ENCODE measurements at places on chromosomes 2 and 18.
A peak's percentile ranks its signal among the peaks of the same experiment; 100 is the strongest.

DNA sequence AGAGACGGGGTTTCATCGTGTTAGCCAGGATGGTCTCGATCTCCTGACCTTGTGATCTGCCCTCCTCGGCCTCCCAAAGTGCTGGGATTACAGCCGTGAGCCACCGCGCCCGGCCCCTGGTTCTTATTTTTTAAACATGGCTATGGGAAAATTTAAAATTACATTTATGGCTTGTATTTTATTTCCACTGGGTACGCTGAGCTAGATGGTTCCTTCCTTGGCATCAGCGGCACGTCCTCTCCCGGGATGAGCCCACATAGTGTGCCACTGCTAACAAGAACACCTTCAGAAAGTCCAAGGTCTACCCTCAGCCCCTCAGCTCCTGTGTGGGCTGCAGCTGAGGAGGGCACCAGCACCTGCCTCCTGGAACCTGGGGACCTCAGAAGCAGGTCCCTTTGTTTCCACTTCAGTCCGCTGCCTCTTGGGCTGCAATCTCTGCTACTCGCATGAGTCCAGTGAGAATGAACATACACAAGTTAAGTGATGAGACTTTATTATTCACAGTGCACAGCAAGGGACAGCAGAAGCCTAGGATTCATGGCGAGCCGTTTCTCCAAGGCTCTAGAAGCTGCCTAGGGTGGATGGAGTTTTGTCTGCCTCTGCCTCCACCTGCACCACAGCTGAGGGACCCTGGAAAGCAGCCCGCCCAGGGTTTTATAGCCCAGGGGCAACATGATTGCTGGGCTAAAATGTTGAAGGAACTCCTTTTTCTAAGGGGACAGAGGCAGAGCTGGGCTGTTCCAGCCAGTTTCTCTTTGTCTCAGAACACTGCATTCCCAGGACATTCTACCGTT is 107.5 kb upstream of the TEX51 start:
- DNase-seq: no peak

- DNase-seq: peak; percentile 36
Measured at GRCh38 chr2:24409700-24410556, 49.6 kb upstream of the ITSN2 start.

GRCh38 chr2:84297155-84297554 is 161.9 kb downstream of the SUCLG1 start:
- DNase-seq: no peak

GRCh38 chr2:74439803-74440377 is 1.8 kb downstream of the RTKN start:
- peak; percentile 64 for DNase-seq

DNA sequence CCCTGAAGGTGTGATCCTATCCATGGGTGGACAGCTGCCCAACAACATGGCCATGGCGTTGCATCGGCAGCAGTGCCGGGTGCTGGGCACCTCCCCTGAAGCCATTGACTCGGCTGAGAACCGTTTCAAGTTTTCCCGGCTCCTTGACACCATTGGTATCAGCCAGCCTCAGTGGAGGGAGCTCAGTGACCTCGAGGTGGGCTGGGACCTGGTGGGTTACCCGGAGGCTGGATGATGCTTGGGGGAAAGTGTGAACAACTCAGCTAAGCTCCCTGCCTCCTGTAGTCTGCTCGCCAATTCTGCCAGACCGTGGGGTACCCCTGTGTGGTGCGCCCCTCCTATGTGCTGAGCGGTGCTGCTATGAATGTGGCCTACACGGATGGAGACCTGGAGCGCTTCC is 16.2 kb downstream of the CAD start:
- no peak for DNase-seq

DNA sequence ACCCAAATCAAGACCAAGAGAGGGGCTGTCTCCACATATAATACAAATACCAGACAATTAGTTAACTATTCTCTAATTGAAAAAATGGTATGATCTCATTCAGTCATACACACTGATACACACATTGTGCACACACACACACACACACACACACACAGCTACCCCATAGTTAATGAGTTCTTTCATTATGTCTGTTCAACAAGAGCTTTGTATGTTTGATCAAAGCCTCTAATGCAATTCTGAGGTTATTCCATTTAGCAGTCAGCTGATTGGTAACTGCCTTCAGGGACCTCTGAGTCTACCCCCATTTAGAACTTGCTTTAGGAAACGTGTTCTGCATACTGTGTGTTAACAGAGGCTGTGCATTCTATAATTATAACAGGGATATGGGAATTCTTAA is 741.4 kb upstream of the LRRTM4 start:
- DNase-seq: no peak

DNA sequence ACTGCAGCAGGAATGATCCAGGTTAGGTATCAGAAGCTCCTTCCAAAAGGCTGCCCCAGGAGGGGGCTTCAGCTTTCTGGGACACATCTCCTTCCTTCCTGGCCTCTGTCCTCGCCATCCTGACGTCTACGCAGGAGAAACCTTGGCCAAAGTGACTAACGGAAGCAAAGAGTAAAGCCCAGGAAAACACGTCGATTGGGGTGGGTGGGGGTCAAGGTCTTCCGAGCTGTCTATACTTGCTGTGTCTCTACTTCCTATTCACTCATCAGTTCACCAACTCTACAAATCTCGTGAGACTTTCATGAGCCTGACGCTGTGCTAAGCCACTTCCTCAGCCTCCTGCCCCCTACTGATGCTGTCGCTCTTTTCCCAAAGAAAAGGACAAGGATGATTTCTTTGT is 212.6 kb downstream of the TNS1 start:
- DNase-seq: no peak
